ENCODE measurements at places on chromosomes 3 and 15. TPM values are rescaled to one million over a fixed set of nuclear protein-coding genes. Genes with fewer than 3 reads are reported as not detected.

DNA sequence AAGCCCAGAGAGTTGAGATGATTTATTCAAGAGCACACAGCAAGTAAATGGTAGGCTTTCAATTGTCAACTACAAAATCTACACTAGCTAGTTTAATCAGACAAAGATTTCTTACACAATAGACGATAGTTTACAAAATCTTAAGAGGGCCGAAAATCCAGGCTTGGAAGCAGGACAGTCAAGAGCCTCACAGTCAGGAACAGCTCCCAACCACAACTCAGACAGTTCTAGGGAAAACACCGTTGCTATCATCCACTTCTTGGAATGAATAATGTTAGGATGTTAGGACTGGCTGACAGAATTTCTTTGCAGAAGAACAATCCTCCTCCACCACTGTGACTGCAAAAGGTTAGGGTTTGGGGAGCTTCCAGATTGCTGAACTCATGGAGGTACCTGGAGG, 290.8 kb upstream of the ZPLD1 start:
- no peak for DNase-seq

DNA sequence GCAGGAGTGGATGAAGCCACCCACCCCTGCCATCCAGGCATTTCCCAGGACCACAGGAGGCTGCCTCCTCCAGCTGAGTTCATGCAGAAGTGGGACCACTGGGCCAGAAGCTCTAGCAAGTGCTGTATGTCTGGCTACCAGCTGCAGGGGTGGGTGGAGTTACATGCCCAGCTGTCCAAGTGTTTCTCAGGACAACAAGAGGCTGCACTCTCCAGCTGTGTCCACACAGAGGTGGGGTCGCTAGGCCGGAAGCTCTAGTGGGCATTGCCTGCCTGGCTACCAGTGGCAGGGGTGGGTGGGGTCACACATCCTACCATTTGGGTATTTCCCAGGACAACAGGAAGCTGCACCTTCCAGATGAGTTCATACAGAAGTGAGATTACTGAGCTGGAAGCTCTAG, 234.0 kb upstream of the PPP2R3A start:
- no peak for DNase-seq

GRCh38 chr15:76905855-76906254, 715 bp upstream of the SCAPER start:
- DNase-seq = no peak

The SAXO2 gene
- 2.5 TPM for total RNA-seq

The CACNA2D2 gene
- 0.22 TPM for total RNA-seq

- DNase-seq = no peak
Measured at GRCh38 chr3:10546820-10547263, 41.5 kb upstream of the ATP2B2 start.

DNA sequence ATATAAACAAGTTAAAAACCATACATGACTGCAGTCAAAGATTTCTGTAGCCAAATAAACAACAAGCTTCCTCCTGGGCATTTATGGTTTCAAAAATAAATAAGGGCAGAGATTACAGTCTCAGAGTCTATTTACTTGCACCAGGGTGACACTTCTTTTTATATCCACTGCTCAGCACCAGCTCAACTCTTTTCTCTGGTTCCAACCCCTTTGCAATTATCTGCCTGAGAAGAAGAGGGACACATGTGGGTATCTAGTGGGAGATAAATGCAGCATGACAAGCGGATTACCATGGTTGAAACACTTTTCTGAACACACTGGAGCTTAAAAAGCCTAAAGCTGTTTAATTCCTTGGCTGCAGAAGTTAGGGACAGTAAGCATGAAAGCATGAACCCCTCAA, 311.5 kb downstream of the CNTN3 start:
- no peak for DNase-seq

All from A172 (cell line).